ENCODE measurements at places on chromosomes 1 and 21.

DNA sequence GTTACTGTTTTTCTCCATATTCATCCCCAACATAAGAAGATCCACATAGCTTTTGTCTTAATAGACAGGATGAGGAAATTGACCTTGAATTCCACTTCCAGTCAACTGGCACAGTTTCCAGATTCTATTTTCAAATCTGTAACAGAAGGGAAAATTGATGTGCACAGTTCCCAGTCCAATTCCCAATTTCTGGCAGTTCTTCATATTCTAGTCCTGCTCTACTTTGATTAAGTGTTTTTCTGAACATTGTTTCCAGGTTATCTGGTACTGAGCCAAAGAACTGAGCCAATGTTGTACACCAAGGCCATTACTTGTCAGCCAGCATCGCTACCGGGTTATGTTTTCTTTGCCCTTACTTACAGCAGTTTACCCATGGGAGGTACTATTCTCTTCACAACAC is 1755.4 kb downstream of the PLA2G4A start:
- DNase-seq: no peak

GRCh38 chr1:54163051-54163450 is 10.3 kb upstream of the CDCP2 start:
- DNase-seq: no peak

DNA sequence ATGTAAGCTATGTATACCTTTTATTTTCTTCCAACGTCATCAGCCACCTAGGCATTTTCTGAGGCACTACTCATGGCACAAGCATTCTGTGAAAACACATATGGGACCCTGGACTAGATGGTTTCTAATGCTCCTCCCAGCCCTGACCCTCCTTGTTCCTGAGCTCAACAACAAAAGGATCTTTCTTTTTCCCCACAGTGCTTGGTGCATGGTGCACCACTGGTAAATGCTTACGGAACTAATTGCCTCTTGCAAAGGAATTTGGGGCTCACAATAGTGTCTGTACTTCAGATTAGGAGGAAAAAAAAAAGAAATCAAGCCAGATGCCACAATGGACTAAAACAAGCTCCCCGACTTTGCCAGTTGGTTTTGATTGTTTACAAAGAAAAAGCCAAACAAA is 390.5 kb downstream of the PLPP3 start:
- no peak for DNase-seq

DNA sequence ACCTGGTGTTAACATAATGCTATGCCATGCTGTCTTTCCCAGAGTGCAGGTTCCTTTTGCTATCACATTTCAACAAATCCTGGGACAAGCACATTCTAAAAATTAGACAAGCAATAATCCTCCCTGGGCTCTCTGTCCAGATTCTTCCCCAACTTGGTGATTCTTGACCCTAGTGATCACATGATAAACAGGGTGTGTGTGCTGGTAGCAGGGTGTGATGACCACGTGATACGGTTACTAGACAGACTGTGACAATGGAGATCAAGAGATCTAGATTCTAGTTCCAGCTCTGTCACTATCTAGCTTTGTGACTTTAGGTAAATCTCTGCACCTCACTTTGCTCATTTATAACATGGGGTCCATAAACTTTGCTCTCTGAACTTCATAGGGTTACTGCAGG is 61.9 kb upstream of the HSD17B7 start:
- no peak for DNase-seq

DNA sequence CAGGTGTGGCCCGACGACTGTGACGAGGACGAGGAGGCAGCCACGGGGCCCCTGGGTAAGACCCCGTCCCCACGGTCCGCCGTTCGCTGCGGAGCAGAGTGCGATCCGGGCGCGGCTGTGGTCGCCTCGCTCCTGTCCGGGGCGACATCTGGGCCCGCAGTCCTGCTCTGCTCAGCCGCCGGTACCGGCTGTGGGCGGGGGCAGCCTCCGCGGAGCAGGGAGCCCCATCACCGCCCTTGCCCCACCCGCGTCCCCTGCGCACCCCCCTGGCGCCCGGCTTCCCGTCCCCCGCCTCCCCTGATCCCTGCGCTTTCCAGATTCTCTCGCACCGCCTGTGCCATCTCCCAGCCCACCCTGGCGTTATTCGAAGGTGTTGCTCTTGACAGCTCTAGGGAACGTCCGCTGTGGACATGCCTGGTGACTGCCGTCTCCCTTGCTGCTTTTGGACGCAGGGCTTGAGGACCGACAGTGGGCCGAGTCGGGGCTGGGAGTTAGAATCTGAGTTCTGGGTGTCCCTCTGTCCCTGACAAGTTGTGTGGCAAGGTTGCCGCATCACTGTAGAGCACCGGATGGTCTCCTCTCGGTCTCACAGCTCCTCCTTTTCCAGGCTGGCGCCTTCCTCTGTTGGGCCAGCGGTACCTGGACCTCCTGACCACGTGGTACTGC is 596 bp downstream of the TOR3A start:
- peak; percentile 43 for DNase-seq

- DNase-seq: peak; percentile 46
Observed at GRCh38 chr21:46636550-46637285, 1.2 kb downstream of the PRMT2 start.

DNA sequence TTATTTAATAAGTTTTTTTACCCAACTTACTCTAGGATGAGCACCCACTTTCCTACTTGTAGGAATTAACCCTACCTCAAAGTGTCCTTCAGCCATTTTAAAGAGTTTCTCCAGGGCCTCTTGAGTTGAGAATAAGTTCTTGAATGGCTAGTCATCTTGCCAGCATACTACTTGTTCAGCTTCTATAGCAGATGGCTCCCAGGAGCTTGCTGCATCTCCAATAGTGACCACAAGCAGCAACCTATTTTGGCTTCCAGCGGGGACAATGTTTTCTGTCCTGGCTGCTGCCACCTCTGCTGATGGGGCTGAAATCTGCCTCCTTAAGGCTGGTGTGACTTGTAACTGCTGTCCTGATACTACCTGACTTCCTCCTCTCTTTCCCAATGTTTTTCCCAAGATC is 20.8 kb upstream of the PIK3R3 start:
- DNase-seq: no peak

- peak; percentile 54 for DNase-seq
Observed at GRCh38 chr1:160708801-160709200, 2.8 kb downstream of the CD48 start.
